NCI-H1436 treated with DMSO at 0.1 percent for 48 hours (cell line): ENCODE measurements at places on chromosomes 6 and 20.

GRCh38 chr20:35252037-35252461 lies 25.6 kb downstream of the MMP24 start:
- DNase-seq = no peak

DNA sequence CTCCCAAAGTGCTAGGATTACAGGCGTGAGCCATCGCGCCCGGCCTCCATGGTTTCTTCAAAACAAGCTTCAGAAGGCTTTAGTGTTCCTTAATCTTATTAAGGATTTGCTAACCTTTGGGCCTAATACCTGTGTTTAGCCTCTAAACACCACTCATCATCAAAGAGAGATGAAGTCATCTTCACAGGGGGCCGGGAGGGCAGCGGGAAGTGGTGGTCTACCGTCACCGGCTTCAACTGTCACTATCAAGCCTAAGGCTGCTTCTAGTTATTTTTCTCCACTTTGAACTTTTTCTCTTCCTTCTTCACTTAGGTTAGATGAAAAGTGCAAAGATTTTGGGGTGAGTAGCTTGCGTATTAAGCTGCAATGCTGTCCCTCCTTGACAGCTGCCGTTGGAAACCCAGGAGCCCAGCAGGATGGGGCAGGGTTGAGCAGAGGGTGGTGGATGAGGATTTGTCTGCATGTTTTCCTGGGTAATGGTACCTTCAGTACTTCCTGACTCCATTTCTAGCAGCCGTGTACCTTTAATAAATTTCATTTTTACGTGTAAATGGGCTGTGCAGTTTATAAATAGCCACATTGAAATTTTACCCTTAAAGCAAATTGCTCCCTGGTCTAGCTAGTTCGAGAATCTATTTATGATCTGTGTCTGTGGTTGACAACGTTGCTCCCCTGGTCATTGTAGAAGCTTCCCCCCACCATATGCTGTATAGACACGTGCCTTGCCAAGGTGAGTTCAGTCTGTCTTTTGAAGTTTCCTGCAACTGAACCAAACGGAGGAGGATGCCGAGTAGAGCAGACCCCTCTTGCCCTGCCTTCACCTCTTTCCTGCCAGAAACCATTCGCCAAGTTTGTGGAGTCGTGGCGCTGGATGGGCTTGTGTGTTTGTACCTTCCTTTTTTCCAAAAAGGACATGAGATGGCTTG lies 64.8 kb downstream of the SYNJ2 start:
- no peak for DNase-seq

DNA sequence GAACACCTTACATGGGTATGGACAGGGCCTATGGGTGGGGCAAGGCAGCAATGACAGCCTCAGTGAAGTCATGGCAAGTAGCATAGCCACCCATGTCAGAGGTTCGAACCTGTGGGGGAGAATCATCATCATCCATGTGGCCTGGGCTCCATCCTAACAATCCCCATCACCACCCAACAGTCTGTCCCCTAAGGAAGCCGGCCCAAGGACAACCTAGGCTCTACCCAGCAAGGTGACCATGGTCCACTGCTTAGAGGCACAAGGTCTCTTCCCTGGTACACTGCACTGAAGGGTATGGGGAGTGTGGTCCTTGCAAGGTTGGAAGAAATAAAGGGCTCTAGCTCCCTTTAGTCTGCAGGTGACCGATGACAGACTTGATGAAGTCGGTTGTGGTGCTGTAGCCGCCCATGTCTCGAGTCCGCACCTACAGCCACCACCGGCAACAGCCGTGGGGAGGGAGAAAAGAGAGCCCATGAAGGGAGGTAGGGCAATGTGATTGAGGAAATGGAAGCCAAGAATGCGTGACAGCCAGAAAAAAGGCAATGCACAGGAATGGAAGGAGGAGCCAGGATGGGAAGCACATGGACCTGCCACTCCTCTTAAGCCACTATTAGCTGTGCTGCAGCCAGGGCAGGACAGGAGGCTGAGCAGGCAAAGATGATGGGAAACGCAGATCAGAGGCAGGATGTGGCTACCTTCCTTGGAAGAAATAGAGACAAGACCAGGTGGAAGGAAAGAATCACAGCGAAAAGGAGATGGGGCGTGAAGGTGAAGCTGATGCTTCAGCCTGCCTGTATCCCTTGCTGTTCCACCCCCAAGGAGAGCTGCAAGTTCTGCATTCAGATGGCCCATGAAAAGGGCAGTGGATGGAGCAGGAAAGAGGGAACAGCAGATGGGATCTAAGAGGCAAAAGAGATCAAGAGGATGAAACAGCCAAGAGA lies 5.3 kb downstream of the IDH3B start:
- DNase-seq = no peak

DNA sequence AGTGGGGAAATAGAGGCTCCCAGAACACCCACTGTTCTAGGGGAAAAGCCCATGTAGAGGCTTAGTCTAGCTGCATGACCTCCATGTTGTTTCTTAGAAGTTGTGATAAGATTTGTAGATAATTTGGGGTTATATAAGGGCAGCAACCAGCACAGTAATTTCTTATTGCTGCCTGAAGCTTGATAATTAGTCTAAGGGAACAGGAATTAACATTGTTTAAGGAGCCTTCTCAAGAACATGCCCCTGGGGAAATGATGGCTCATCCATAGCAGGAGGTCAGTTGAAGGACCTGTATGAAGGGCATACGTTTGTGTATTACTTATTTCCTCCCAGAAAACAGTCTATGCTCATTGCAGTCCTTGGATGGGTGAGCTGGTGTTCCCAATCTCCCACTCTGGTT lies 170.7 kb upstream of the SCGN start:
- DNase-seq = no peak

- no peak for DNase-seq
These were observed 132.9 kb downstream of the PXDC1 start for GRCh38 chr6:3618642-3619041.

DNA sequence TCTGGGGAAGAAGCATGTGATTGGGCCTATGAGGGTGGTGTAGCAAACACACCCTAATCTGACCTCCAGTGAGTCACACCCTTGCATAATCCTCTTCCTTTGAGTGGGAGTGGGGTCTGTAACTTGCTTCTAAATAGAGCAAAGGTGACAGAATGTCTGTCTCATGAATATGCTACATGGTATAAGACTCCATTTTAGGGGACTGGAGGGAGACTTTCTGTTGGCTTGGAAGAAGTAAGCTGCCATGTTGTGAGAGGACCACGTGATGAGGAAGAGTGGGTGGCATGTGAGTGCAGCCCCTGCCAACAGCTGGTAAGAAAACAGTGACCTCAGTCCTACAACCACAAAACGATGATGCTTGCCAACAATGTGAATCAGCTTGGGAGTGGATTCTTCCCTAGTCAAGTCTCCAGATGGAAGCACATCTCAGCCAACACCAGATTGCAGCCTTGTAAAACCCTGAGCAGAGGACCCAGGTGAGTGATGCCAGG lies 3.7 kb downstream of the AK9 start:
- no peak for DNase-seq
